PC-9 (cell line): ENCODE measurements at places on chromosomes 11 and 22. TPM values are rescaled to one million over a fixed set of nuclear protein-coding genes. Genes with fewer than 3 reads are reported as not detected.
A peak's percentile ranks its signal among the peaks of the same experiment; 100 is the strongest.

GRCh38 chr11:107792049-107792443 is 66.5 kb downstream of the SLC35F2 start:
- no peak for DNase-seq

DNA sequence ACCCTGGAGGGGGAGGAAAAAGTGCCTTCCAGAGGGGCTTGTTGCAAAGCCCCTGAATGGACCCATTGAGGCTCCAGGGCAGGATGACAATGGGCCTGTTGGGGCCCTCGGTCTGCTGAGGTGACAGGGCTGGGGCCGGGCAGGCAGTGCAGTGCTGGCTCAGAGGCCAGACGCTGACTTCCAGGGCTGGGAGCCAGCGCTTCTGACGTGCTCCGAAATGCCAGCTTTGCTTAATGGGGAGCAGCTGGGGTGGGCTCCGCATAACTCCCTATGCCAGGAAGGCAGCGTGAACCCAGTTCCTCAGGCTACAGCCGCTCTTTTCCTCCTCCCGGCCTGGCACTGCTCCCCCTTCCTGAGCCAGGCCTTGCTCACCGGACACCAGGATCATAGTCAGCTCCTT is 17.7 kb downstream of the NAV2 start:
- no peak for DNase-seq

DNA sequence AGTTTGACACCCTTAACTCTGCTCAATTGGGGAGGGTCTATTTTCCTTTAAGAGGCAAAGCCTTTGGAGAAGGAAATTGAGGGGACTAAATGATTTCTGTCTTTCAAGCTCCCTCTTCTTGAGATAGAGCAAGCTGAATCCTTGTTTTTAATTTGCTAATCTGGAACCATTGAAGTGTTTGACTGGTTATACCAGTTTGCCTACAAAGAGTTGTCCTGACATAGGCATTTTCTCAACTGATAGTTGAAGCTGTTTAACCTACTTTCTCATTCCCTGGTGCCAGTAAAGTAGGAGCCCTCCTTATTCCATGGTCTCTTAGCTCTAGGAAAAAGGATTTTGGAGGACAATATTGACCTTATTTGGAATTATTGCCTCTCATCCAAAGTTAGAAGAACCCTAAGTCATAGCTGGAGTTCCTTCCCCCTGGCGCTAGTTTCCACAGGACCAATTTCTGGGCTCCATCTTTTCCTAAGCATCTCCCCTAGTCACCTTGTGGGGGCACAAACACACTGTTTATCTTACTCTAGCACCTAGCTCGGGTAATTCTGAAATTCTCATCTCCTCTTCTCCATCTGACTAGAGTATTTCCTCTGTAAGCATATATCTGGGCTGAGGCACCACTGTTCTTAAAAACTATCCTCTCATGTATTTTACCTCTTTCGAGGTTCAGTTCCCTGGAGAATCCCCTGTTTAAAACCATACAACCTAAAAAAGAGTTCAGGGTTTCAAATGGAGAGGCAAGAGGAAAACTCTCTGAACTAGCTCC is 7.4 kb downstream of the ZDHHC5 start:
- DNase-seq, result no peak

GRCh38 chr11:10155793-10156490 is 138.1 kb downstream of the SBF2 start:
- DNase-seq, result peak; percentile 1

GRCh38 chr11:120027546-120028180 is 110.2 kb downstream of the TRIM29 start:
- no peak for DNase-seq

DNA sequence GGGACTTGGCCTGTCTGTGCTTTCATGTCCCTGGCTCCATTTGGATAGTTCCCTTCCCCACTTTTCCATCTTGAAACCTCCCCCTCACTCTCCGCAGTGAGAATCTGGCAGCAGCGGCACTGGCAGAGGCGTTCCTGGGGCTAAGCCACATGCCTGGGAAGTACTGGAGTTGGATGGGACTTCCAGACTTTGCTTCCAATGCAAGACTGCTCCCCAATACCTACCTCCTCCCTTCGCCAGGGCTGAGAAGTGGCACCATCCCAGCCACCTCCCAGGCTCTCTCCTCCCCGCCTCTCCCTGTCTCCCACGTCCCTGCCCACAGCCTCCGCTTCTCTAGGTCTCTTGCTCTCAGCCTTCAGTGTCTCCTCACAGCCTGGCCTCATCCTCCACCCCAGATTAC is 16.6 kb downstream of the TST start:
- DNase-seq, result no peak

DNA sequence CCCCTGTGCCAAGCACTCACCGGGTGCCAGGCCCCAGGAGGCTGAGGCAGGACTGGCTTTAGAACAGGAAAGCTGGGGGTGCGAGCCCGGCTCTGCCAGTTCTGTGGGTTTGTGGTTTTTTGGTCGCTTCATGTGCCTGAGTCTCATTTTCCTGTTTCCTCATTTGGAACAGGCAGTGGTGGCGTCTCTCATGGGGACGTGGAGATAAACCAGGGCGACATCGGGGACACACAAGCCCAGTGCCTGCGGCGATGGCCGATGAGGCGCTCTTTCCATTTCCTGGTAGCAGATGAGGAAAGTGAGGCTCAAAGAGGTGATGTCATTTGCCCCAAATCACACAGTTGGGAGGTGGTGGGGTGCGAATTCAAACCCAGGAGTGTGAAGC is 20.8 kb upstream of the CHKA start:
- peak; percentile 62 for DNase-seq

DNA sequence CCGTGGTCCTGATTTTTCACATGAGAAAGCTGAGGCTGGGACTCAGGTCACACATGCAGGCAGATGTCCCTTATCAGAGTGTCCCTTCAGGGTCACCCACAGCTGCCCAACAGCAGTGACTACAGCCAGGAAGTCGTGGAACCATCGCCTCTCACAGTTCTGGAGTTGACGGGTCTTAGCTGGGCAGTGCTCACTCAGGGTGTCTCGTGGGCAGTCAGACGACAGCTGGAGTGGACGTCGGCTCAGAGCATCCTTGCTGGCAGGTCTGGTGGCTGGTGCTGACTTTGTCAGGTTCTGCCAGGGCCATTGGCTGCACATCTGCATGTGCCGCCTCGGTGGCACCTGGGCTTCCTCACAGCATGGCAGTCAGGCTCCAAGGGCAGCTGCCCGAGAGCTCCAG is 35.6 kb upstream of the TH start:
- DNase-seq, result no peak

GRCh38 chr22:32144496-32145274 is 14.4 kb downstream of the C22orf42 start:
- no peak for DNase-seq

DNA sequence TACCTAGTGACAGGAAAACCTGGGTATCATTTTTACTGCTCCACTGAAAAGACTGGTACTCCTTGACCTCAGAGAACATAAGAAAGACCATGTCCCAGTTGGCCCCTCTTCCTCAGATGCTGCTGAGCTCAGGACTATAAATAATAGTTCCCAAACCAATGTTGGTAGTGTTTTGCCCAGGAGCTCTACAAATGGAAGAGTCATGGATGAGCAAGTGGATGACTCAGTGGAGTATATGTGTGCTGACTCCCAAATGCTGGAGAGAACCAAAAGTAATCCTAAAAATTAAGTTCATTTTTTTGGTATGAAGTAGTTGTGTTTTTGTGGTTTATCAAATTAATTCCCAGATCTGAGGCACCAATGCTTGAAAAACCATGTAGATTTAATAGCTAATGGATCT is 482.0 kb downstream of the KCNA4 start:
- DNase-seq, result no peak

DNA sequence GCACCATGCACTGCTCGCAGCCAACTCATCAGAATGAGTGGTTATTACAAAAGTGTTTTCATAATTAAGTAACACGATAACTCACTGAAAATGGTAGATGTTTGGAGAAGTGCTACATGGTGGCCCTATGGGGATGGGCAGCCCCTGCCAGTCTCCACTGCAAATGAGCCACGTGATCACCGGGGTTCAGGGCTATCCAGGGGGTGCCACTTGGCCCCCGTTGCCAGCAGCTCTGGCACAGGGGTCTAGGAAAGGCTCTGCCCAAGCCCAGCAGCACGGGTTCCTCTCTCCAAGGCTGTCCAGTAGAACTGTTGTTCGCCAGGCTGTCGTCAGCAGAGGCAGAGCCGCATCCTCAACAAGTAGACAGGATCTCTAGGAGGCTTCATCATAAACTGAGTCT is 382.1 kb upstream of the B3GAT1 start:
- no peak for DNase-seq

GRCh38 chr22:44207173-44207980 is 26.7 kb downstream of the PARVG start:
- DNase-seq, result no peak

DNA sequence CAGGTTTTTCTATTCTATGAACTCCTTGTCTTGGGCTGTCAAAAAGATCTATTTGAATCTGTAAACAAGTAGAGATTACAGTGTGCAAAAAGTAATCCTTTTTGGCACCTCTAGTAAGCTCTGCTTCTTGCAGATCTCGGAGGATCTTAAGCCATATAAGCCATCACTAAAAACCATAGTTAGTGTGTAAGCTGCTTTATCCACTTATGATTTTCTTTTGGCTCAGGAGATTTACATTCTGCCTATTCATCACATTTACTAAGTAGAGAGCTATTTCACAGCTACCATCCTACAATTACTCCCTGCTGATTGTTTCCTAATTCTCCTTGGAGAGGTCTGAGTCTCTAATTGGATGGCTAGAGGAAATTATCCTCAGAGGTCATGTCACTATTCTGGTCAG is 385.7 kb downstream of the AASDHPPT start:
- DNase-seq, result no peak

GRCh38 chr11:2106583-2107209 is 32.5 kb downstream of the IGF2 start:
- DNase-seq, result no peak

- DNase-seq, result no peak
Measured at GRCh38 chr22:37176464-37177061, 11.5 kb downstream of the C1QTNF6 start.

DNA sequence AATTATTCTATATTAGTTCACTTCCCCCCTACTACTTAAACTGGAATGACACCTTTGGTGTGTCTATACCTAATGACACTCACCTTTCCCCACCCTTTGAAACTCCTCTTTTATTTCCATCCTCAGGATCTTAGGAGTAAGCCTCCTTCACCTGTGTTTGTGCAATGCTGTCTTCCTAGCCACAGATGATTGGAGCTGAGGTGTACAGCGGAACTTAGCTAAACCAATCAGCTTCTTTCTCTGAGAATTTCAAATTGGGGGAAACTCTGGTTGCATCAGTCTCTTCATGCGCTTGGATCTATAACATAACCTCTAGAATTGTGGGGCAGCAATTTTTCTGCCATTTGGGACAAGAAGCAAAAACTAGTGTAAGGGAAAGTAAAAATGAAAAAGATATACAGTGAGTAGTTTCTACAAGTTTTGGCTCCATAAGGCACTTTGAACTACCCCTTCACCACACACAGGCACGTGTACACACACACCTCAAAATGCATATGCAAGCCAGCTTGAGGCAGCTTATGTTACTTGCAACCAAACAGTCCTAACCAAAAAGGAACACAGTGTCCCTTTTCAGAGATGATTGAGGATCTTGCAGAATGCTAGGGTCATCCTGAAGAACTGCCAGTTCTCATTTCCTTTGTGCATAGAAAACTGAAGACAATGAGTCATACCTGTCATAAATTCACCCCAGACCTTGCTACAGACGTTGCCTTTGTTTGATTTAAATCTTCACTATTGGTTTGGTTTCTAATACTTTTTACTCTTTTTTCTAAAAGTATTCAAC is 36.0 kb upstream of the LDLRAD3 start:
- DNase-seq, result no peak

DNA sequence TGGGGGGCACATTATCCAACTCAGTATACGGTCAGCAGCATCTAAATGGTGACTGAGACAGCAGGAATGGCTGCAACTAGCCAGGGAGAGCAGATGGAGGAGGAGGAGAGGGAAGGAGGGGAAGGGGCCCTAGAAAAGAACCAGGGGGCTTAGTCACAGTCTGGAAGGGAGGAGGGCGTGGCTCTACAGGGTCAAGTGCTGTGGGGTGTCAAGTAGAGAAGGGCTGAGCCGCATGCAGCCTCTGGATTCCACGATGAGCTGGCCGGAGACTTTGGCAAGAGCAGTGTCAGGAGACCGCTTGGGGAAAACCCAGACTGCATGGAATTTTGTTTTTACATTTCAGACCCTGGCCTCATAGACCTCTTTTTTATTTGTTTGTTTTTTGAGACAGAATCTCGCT is 25.8 kb upstream of the PPFIA1 start:
- peak; percentile 69 for DNase-seq

DNA sequence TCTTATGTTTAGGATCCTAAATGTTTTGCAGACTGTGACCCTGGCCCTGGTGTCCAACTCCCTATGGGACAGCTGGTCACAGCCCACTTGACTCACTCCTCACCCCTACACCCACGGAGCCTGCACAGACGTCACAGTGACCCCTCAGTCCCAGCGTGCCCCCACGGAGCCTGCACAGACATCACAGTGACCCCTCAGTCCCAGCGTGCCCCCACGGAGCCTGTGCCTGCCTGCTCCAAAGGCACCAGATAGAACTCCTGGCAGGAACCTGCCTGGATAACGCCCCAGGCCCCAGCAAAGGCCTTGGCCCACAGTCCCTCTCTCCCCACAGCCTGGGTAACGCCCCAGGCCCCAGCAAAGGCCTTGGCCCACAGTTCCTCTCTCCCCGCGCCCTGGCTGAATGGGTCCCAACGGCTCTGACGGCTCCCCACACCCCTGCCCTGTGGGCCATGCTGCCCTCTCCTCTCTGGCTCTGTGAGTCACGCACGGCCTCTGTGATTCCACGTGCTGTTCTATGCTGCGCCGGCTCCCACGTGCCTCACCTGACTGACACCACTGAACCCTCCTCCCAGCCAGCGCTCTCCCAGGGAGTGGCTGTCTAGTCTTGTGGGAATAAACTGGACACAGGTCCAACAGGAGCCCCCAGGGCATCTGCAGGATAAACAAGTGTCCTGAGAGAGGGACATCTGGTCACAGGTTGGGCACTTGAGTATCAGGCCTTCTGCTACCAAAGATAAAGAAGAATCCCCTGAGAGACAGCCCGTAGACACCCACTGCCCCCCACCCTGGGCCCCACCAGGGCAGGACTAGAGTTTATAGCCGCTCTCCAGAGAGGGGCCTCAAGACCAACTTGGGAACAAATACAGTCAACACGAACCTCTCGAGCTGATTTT is 250.3 kb downstream of the BRD1 start:
- DNase-seq, result no peak

DNA sequence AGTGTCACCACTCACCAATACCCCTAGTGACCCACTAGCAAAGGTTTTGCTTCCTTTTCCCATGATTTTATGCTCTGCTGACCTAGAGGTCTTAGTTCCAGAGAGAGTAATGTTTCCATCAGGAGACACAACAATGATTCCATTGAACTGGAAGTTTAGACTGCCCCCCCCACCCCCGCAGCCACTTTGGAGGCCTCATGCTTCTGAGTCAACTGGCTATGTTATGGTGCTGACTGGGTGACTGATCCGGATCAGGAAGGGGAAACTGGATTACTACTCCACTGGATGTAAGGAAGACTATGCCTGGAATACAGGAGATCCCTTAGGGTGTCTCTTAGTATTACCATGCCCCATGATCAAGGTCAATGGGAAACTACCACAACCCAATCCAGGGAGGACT is 633.6 kb downstream of the OPCML start:
- DNase-seq, result no peak

Gene PRDM11
- total RNA-seq, result 10.7 and 12.1 TPM in 2 replicates

Gene CCDC73
- total RNA-seq, result not detected in 2 replicates

Gene HEPN1
- total RNA-seq, result not detected in 2 replicates

Gene LPXN
- 7.1 and 10.3 TPM in 2 replicates for total RNA-seq

Gene MS4A3
- not detected in 2 replicates for total RNA-seq

Gene OR2AT4
- 0.11 TPM in 1 of 2 replicates, not detected in the other for total RNA-seq

Gene MPEG1
- not detected in 2 replicates for total RNA-seq

Gene SMIM38
- 0.26 and 0.50 TPM in 2 replicates for total RNA-seq

Gene AIFM3
- 6.9 and 7.4 TPM in 2 replicates for total RNA-seq
